CD8-positive, alpha-beta memory T cell (primary cell): ENCODE measurements at places on chromosomes 3 and 15. TPM values are rescaled to one million over a fixed set of nuclear protein-coding genes. Genes with fewer than 3 reads are reported as not detected.
A peak's percentile ranks its signal among the peaks of the same experiment; 100 is the strongest.

The TRIM42 gene
- not detected for total RNA-seq

The FAM3D gene
- total RNA-seq = not detected

DNA sequence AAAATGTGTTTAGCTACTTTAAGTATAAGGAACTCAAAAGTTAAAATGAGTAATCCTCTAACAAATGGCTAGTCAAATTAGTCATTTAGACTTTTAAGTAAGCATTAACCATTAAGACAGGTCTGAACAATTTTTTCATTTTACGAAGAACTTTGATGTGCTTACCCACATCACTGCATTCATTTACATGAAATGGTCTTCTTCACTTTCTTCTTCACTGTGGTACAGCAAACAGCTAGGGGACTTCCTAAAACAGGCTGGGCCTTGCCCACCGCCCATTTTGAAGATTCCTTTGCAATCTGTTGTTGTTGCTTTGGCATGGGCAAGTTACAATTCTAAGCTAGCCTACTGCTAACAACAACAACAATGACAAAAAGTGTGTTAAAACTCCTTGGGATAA, 67.4 kb downstream of the CBLB start:
- H3K27ac ChIP-seq = no peak overlapping the region
- H3K4me3 ChIP-seq = no peak overlapping the region
- peaks cover 51% of the 10 kb centered on the region for H3K4me1 ChIP-seq
- no peaks in the 10 kb centered on the region for H3K36me3 ChIP-seq
- peak; percentile 22 for DNase-seq
- no peaks in the 10 kb centered on the region for H3K27me3 ChIP-seq

DNA sequence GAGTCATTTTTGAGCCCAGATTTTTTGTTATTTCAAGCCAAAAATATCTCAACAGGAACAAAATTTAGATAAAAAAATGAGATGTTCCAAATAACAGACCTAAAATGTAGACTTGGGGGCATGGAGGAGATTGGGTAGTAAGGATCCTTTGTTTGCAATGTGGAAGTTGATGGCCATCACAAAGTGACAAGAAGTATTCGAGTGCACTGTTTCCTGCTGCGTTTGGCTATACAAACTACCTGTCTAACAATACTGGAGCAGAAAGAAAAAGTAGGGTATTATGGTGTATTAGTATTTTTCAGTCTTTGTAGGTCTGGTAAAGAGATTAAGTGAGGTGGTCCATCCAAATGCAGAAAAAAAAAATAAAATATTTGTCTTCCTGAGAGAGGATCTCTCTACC, 284.2 kb downstream of the C3orf38 start:
- H3K27me3 ChIP-seq = no peaks in the 10 kb centered on the region
- no peak overlapping the region for H3K4me3 ChIP-seq
- H3K27ac ChIP-seq = no peak overlapping the region
- H3K4me1 ChIP-seq = no peaks in the 10 kb centered on the region

DNA sequence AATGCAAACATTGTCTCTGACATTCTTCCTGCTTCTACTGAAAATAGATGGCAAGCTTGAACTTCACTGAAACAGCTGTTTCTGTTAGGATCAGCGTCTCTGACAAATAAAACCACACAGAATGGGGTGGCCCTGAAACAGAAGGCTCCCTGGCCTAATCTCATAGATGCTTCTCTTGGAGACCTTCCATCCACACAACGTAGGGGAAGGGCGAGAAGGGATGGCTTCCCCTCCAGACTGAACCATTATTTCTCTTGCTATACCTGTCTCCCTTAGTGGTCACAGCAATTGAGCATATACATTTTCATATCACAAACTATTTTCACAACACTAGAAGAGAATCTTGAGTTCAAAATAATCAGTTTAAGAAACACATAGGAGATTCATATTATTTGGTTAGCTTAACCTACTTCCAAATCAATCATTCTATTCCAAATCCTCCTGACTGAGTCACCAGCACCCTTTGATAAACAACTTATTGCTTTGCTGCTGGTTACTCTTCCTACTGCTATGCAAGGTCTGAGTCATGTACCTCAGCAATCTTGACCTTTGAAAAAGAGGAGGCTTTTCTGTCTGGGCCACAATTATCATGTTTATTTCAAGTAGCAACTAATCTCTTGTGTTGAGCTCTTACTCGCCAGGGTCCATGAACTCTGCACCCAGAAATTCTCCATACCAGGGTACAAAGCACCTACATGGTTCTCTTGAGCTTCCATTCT, 45.5 kb downstream of the CBLB start:
- H3K4me3 ChIP-seq = no peak overlapping the region
- no peaks in the 10 kb centered on the region for H3K36me3 ChIP-seq
- no peak overlapping the region for H3K27ac ChIP-seq

DNA sequence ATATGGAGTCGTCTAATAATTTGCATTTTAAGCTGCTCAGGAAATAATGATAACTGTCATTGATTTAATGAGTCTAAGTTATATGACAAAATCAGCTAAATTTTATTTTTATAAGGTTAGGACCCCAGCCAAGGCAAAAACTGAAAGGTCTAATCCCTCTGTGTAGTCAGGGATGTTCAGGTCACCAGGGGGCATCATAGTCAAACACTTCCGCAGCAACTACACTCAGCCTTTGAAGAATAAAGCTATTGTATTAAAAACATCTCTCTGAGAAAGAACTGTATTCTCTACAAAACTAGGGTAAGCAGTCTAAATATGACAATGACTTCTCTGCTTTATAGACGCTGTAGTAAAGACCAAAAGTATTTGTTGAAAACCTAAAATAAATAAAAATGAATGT, 15.0 kb downstream of the INTS14 start:
- no peaks in the 10 kb centered on the region for H3K4me1 ChIP-seq
- peaks cover 60% of the 10 kb centered on the region for H3K36me3 ChIP-seq
- H3K4me3 ChIP-seq = no peak overlapping the region
- H3K27me3 ChIP-seq = no peaks in the 10 kb centered on the region
- no peak overlapping the region for H3K27ac ChIP-seq

- no peak for DNase-seq
- peaks cover 3% of the 10 kb centered on the region for H3K4me1 ChIP-seq
- H3K27ac ChIP-seq = no peak overlapping the region
- no peaks in the 10 kb centered on the region for H3K36me3 ChIP-seq
- no peak overlapping the region for H3K4me3 ChIP-seq
Observed at GRCh38 chr3:32910954-32911353, 40.5 kb upstream of the CCR4 start.
